ENCODE measurements at places on chromosomes 5 and 9. TPM values are rescaled to one million over a fixed set of nuclear protein-coding genes. Genes with fewer than 3 reads are reported as not detected.

GRCh38 chr9:120846251-120846889 lies 3.6 kb upstream of the PSMD5 start:
- no peak overlapping the region for H3K27ac ChIP-seq
- no peaks in the 10 kb centered on the region for H3K27me3 ChIP-seq
- no peak overlapping the region for H3K4me3 ChIP-seq
- DNase-seq = no peak
- no peaks in the 10 kb centered on the region for H3K36me3 ChIP-seq

The ACTBL2 gene
- not detected for total RNA-seq

DNA sequence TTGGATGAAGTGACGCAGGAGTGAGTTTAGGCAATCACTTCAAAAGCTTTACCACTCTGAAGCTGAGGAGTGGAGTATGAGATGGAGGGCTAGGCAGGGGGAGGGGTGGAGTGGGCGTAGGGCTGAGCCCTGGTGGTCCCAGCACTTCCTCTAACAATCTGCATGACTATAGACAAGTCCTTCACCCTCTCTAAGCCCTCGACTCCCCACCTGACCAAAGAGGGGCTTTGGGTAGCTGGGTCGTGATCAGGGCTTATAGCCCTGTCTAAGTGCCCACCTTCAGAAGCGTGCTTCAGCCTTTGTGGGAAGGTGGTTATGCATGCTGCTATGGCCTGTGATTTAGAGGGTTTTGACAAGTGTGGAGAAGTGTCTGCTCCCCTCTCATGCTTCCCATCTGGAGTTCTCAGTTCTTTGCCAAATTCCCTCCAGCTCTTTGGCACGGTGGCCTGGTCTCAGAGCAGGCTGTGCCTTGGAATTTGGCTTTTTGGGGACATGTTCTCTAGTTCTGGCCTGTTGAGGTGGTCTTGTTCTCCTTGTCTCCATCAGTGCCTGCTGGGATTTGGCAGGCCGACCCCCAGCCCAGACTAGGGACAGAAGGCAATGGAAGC lies 53.0 kb downstream of the ACTBL2 start:
- H3K27ac ChIP-seq = no peak overlapping the region
- no peaks in the 10 kb centered on the region for H3K36me3 ChIP-seq
- no peak for DNase-seq
- no peaks in the 10 kb centered on the region for H3K27me3 ChIP-seq
- peaks cover 11% of the 10 kb centered on the region for H3K4me1 ChIP-seq

DNA sequence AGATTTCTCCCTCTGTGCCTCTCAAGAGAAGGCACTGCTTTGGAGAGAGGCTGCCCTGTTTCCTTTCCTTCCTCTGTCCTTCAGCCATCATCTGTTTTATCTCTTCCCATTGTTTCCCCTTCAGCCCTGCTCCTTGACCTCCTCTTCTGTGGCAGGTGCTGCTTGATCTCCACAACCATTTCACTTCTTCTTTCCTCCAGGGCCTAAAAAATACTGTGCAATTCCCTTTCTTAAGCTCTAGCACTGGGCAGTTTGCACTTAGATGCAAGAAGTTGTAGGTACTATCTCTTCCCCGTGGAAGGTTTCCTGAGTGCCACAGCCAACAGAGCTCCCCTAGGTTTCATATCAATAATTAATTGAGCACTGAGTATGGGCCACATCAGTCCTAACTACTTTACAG lies 8.8 kb upstream of the ADRB2 start:
- no peaks in the 10 kb centered on the region for H3K4me1 ChIP-seq
- no peak for DNase-seq
- no peaks in the 10 kb centered on the region for H3K27me3 ChIP-seq
- H3K27ac ChIP-seq = no peak overlapping the region
- no peaks in the 10 kb centered on the region for H3K36me3 ChIP-seq
- H3K4me3 ChIP-seq = no peak overlapping the region

GRCh38 chr5:5315068-5315980 lies 107.2 kb upstream of the ICE1 start:
- no peaks in the 10 kb centered on the region for H3K27me3 ChIP-seq
- peaks cover 25% of the 10 kb centered on the region for H3K4me1 ChIP-seq
- peak overlapping the region; percentile 56 for H3K27ac ChIP-seq
- H3K36me3 ChIP-seq = no peaks in the 10 kb centered on the region
- H3K4me3 ChIP-seq = no peak overlapping the region

The SLC6A3 gene
- not detected for total RNA-seq

DNA sequence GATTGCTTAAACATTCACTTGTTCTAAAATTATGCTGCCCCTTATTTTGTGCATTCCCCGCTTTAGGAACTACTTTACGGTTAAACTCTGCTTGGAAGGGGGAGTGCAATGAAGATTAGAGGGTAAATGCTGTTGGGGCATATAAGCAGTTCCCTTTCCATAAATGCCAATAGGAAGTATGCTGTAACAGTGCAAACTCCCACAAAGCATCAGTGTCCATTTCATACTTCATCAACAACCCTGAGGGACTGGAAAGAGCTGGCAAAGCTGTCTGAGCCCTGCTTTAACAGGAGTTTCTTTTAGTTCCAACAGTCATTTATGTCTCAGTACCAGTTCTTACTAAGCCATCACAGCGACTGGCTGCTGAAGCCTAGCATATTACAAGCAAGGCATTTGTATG lies 1.8 kb downstream of the ACTL7A start:
- no peak for DNase-seq
- peaks cover 3% of the 10 kb centered on the region for H3K36me3 ChIP-seq
- peaks cover 6% of the 10 kb centered on the region for H3K4me1 ChIP-seq
- no peak overlapping the region for H3K4me3 ChIP-seq
- no peak overlapping the region for H3K27ac ChIP-seq
- H3K27me3 ChIP-seq = no peaks in the 10 kb centered on the region

DNA sequence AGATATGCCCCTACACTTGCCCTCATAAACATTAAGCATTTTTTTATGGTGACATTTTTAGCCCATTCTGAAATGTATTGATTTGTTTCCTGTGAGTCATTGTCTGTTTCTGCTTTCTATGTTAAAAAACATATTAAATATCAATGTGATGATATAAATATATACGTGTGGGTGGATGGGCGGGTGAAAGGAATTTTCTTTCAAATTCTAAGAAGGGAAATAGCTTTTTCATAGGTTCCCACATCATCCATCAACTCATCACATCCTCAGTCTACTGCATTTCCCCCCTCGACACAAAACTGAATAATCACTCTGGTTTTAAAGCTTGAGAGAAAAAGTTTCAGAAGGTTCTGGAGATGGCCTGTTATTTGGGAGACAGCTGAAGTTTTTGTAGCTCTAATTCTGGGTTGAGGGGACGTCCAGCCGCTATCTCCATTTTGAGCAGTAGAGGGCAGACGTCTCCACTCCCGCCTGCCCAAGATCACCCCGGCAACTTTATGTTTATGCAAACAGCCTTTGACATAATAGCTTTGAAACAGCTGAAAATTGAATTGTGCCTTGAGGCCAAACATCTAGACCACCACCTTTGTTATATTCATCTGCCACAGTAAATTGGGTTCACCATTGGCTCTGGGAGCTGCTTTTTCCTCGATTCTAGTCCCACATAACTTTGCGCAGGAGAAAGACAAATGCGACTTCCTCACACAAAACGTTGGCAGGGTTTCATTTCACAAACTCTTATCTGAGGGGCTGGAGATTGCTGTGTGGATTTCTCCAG lies 216.2 kb upstream of the CLINT1 start:
- DNase-seq = peak; percentile 80
- H3K27me3 ChIP-seq = no peaks in the 10 kb centered on the region
- H3K4me1 ChIP-seq = peaks cover 12% of the 10 kb centered on the region
- H3K27ac ChIP-seq = peak overlapping the region; percentile 76
- H3K4me3 ChIP-seq = peak overlapping the region; percentile 46

DNA sequence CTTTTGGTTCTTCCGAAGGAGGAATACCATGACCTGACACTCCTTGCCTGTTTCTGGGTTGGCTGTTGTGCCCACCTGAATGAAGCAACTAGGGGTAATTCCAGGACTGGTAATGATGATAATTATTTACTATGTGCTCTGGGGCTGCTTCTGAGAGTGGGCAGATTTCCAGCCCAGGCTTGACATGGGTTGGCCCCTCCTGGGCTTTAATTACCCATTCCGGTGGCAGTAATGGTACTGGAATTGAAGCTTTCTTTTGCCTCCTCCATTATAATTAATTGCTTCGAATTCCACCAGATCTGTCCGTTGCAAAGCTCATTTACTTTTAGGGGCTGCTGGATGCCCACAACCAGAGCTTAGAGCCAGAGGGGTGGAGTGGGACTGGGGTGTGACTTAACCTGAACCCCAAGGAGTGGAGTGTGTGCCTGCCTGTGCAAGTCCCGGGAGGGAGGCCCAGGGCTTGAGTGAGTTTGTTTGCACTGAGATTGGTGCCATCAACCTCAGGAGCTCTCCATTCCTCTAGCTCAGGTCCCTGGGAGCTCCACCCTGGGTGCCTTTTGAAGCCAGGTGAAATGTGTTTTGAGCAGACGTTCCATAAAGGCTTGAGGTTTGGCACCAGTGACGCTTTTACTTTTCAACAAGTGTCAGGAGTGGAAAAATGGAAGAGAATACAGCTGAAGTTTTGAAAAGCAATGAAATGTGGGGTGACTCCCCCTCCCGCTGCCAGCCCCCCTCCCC lies 214.6 kb downstream of the PDZD2 start:
- H3K4me1 ChIP-seq = peaks cover 7% of the 10 kb centered on the region
- no peaks in the 10 kb centered on the region for H3K36me3 ChIP-seq
- H3K27ac ChIP-seq = no peak overlapping the region
- peaks cover 38% of the 10 kb centered on the region for H3K27me3 ChIP-seq
- H3K4me3 ChIP-seq = no peak overlapping the region
- DNase-seq = peak; percentile 59
